ENCODE measurements at places on chromosomes 1 and 21.

GRCh38 chr1:164473544-164473943, 85.4 kb upstream of the PBX1 start:
- no peak for DNase-seq

DNA sequence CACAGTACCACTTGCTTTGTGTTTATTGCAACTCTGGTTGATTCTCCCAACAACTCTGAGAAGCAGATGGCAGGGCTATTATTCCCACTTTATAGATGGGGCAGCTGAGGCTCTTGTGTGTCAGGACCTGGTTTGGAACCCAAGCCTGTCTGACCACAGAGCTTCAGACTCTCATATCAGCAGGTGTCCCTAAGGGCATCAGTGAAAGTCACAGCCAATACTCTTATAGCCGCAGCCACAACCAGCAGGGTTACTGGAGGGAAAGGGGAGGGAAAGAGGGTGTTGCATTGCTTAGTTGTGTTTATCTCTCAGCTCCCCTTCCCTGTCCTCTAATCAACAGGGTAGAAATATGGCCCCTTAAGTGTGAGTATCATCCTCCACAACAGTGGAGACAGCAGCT, 304.0 kb downstream of the RRAGC start:
- DNase-seq = no peak

DNA sequence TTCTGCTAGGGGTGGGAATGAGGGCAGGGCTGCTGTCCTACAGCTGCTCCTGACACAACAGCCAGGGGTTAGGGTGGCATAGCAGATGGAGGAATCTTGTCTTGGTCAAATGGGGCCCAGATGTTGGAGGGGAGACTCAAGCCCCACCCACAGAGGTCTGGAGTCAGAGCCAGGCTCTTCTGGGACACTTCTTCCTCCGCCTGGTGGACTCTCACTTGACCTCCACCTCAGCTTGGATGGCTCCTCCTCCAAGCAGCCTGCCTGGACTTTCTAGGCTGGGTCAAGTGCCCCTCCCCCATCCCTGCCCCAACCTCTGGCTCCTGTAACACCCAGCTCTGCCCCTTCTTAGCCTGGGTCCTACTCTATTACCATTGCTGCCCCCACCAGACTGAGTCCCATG, 35.5 kb downstream of the EPHA2 start:
- DNase-seq = no peak

GRCh38 chr1:225882694-225883615, 775 bp upstream of the TMEM63A start:
- no peak for DNase-seq

DNA sequence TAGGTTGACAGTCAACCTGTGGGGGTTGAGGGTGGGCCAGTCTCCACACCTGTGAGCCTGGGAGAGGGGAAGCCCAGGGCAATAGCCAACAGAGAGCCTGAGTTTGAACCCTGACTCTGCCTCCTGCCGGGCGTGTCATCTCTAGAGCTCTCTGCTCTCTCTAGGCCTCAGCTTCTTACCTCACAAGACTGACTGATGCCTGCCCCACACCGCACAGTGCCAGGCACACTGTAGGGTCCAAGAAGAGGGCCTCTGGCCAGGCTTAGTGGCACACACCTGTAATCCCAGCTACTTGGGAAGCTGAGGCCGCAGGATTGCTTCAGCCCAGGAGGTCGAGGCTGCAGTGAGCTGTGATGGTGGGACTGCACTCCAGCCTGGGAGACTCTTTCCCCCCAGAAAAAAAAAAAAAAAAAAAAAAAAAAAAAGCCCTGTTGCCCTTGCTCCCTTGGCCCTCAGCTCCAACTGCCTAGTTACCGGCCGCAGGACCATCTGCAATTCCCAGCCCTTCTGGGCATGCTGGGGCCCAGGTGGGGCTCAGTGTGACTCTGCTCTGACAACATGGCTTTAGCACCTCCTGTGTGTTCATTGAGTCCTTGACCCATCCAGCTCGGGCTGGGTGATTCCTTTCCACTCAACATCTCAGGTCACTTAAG, 25.1 kb downstream of the GRHL3 start:
- DNase-seq = no peak

DNA sequence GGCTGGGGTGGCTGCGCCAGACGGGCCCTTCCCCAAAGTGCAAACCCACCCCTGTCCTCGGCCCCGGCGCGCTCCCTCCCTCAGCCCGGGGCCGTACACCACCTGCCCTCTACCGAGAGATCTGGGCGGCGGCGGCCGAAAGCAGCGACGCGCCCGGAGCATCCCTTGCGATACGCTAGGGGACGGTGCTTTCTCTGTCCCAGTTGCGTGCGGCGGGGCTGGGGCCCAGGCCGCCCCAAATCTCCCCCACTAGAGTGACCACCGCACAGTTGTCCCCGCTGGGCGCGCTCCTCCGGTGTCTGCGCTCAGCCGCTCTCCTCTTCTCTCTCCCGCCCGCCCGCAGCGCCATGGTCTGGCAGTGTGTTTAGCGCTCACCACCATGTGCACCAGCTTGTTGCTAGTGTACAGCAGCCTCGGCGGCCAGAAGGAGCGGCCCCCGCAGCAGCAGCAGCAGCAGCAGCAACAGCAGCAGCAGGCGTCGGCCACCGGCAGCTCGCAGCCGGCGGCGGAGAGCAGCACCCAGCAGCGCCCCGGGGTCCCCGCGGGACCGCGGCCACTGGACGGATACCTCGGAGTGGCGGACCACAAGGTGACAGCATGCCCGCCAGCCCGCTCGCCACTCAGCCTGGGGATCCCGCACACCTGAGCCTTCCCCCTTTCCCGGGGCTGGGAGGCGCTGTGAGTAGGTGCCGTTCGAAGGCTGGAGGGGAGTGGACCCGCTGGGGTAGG, 1.0 kb downstream of the ST6GALNAC5 start:
- DNase-seq = no peak

- DNase-seq = peak; percentile 69
These were observed 98.1 kb downstream of the ADSS2 start for GRCh38 chr1:244353551-244354091.

- DNase-seq = no peak
These were observed 1.4 kb upstream of the HEYL start for GRCh38 chr1:39640861-39641260.

DNA sequence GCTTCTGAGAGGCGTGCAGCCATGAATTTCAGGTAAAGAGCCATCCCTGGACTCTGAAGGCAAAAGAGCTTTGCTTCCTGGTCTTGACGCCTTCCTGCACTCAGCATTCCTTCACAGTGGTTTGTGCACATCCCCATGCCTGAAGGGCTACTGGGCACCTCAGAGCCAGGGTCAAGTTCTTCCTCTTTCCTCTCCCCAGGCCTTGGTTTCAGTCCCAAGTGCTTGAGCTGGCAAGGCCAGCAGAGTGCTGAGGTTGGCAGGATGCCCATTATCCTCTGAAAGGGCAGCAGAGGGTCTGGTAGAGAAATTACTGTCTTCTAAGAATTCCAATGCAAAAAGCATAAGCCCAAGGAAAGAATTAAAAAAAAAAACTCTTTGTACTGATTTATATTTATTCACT, 1064.9 kb downstream of the TTLL7 start:
- DNase-seq = no peak

- DNase-seq = no peak
These were observed 1346.1 kb downstream of the BRINP3 start for GRCh38 chr1:189131576-189131975.

GRCh38 chr1:231393668-231394067, 28.4 kb downstream of the EGLN1 start:
- no peak for DNase-seq

DNA sequence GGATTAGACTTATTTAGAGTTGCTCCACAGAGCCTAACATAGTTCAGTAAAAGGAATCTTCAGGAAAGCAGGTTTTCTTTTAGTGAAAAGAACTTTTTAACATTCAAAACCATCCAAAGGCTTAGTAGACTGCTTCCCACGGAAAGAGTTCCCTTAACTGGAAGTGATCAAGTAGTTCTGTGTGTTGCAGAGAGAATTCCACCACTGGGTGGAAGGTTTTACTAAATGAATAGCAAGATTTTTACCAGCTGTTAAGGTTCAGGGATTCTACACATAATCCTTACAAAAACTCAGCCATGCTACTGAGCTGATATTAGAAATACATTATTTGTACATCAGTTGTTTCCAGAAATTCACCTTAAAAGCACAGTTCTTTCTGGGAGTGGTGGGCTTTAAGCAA, 119.7 kb downstream of the GDAP2 start:
- no peak for DNase-seq

DNA sequence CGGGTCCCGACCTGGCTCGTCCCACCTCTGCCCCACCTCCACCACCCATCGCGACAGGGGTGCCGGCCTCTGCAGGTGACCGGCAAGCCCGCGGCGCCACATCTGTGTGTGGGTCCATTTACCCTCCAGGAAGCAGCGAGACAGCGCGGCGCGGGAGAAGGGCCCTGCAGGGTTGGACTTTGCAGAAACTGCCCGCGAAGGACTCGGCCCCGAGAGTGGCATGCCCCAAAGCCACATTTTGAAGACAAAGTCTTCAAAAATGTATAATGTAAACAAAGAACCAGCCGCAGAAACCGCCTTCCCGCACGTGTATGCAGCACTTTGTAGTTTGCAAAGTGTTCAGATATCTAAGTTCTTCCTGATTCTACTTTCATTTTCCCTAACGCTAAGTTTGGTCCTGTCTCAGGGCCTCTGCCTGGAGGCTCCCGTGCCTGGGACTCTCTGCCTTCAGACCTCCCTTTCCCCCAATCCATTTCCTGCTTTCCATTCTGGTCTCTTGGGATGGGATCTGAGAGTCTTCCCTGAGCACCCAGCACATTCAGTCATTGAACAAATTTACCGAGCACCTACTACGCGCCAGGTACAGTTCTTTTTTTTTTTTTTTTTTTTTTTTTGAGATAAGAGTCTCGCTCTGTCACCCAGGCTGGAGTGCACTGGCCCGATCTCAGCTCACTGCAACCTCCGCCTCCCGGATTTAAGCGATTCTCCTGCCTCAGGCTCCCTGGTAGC, 524 bp upstream of the TMCO4 start:
- peak; percentile 79 for DNase-seq

GRCh38 chr1:22615886-22616285, 20.5 kb upstream of the C1QA start:
- no peak for DNase-seq
